Cerebellar nuclear complex (tissue), 1 donor: ENCODE measurements at places on chromosomes 13 and 19.

GRCh38 chr13:23129331-23129730 is 51.4 kb upstream of the SGCG start:
- no peak for DNase-seq

DNA sequence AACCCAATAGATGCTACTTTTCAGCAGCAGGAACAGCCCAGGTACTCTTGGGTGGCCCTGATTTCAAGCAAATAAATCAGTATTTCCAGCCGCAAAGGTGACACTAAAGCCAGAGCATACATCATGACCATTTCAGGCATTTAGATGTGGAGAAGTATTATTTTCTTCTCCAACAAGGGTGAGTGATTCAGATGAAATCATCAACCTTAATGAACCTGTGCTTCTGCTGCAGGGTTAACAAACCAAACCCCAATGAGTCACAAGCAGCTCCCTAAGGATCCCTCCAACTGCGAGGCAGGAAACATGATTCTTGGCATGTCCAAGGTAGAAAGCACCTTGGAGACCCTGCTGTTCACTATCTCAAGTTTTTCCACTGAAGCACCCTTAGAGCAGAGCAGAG is 32.7 kb downstream of the MBNL2 start:
- DNase-seq = no peak

DNA sequence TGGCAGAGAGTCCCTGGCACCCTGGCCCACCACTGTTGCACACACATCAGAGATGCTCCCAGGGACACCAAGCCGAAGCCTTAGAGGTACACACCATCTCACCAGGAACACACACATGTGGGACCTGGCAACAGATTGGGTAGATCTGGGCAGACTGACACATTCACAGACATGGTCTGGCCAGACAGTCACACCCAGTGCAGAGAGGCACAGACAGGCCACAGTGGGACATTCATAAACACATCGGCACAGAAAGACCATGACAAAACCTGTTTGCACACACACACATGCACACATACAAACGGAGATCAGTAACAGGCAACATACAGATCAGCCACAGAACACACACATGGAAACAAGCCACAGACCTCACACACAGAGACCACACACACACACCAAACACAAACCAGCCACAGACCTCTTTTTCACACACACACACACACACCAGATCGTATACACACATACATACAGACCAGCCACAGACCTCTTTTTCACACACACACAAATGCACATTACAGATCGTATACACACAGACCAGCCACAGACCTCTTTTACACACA is 6.3 kb upstream of the JUNB start:
- no peak for DNase-seq

DNA sequence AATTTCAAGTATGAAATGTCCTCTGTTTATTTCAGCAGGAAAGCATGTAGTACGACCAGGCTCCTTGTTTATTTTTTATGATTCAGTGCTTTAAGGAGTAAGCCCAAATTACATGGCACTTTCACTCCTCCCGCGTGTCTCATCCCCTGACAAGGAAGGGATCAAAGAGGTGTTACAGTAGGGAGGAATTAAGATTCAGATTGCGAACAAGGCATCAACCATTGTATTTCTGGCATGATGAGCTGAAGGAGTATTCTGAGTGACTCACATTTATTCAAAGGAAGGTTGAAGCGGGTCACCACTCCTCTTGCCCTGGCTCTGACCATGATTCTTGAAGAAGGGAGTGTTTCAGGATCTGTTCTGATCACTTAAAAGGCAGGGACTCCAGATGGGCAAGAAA is 46.1 kb upstream of the CNMD start:
- no peak for DNase-seq

DNA sequence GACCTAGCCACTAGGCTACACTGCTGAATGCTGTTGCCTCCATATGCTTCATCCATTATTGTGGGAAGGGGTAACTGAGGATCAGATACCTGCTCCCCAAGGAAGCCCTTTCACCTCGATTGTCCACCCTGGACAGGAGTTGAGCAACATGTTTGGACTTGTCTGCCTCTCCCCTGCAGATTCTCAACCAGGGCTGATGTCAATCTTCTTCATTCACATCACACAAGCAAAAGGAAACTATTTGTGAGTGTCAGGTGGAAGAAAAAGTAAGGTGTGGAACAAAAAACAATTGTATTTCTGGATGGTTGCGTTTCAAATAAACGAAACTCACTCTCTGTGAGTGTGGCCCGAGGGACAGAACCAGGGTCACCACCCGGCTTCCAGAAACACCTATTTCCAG is 29.5 kb upstream of the MUC16 start:
- DNase-seq = no peak

- DNase-seq = no peak
Measured at GRCh38 chr19:50722201-50723013, 757 bp upstream of the CLEC11A start.

GRCh38 chr13:45341799-45342500 is 967 bp upstream of the TPT1 start:
- no peak for DNase-seq

DNA sequence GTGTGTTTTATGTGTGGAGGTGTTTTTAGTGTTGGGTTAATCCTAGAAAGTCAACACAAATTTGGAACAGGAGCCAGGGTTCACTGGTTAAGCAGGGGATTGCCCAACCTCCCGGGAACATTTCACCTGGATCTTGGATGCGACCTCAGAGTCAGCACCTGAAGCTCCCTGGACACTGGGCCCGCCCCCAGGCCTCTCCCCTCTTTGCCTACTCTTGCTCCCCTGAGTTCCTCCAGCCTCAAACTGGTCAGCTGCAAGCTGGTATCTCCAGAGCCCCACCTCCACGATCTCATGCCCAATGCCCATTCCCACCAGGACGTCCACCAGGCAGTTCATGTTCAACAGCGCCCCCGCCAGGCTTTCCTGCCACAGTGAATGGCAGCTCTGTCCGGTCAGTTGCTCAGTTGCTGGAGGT is 9.7 kb downstream of the HSD17B14 start:
- no peak for DNase-seq

GRCh38 chr19:42324655-42325307 is 654 bp upstream of the MEGF8 start:
- no peak for DNase-seq
